Esophagus squamous epithelium (tissue), 5 donors: ENCODE measurements at places on chromosomes 7 and 10.
A peak's percentile ranks its signal among the peaks of the same experiment; 100 is the strongest.

DNA sequence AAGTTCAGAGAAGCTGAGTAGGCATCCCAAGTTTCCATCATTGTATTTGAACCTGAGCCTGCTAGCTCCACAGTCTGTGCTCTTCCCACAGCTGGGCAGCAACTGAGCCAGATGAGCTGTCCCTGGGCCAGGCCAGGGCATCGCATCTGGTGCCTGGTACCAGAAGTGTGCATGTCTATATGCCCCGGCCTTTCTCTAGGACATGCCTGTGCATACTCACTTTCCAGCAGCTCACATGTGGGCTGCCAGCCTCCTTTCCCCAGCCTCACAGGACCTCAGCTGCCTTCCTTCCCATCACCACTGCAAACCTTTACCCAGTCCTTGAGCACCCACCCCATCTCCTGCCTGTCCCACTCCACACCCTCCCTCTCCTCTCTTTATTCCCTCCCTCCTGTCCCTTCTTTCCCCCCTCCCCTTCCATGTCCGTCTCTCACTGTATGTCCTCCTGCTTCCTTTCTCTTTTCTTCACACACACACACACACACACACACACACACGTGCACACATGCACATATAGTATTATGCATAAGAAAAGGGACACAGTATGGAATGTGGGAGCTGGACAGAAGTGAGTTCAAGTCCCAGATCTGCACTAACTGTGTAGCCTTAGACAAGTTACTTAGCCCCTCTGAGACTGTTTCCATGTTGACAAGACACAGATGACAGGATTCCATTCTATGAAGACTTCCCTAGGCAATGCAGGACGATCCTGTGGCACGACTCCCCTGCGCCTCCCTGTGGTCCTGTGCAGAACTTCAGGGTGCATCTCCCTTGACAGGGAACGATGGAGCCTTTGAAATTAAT, 10.9 kb downstream of the CDHR1 start:
- H3K27me3 ChIP-seq, result no peaks in the 10 kb centered on the region
- no peaks in the 10 kb centered on the region for H3K36me3 ChIP-seq
- no peaks in the 10 kb centered on the region for H3K4me1 ChIP-seq
- no peak overlapping the region for H3K27ac ChIP-seq

GRCh38 chr10:93993782-93994437, at the start of gene PLCE1:
TSS of gene PLCE1 (plus strand) at chr10:93993931. CDS start at chr10:94031047, 37,116 bp downstream.
- H3K4me1 ChIP-seq, result peaks cover 2% of the 10 kb centered on the region
- no peaks in the 10 kb centered on the region for H3K36me3 ChIP-seq

DNA sequence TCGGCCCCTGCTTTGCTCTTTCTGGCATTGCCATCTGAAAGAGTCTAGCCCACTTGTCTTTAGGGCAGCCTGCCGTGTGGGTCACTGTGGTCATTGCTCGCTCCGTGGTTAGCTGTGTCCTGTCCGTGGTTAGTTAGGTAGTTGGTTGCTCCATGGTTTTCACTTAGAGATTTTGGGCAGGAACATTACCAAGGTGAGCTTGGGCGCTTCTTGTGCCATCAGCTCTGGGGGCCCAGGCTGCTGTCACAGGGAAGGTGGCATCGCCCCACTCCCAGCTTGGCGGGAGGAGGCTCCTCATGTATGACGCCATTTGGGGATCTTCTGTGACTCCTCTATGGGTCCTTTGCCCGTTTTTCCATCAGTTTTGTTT, 53.1 kb downstream of the INPP5A start:
- DNase-seq, result no peak
- H3K27ac ChIP-seq, result peak overlapping the region; percentile 73
- no peaks in the 10 kb centered on the region for H3K36me3 ChIP-seq

DNA sequence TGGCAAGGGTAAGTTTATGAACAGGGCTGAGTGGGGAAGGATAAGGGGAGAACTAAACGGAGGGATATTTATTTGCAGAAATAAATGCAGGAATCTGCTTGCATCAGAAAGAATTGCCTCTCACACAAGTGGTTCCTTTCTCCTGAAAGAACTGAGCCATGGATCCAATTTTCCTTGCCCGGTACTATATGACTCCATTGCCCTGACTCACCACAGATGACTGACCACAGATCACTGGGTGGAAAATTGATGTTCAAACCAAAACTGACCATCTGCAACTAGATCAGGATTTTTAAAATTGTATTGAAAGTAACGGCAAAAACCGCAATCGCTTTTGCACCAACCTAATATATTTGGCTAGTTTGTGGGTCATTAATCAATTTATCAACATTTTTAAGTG, 6.2 kb upstream of the MACC1 start:
- H3K4me3 ChIP-seq, result no peak overlapping the region
- no peak for DNase-seq
- no peak overlapping the region for H3K27ac ChIP-seq
- H3K27me3 ChIP-seq, result no peaks in the 10 kb centered on the region
- peaks cover 8% of the 10 kb centered on the region for H3K4me1 ChIP-seq

GRCh38 chr7:43553999-43554398, 28.9 kb upstream of the STK17A start:
- DNase-seq, result no peak
- no peaks in the 10 kb centered on the region for H3K4me1 ChIP-seq
- H3K4me3 ChIP-seq, result no peak overlapping the region
- no peaks in the 10 kb centered on the region for H3K27me3 ChIP-seq

DNA sequence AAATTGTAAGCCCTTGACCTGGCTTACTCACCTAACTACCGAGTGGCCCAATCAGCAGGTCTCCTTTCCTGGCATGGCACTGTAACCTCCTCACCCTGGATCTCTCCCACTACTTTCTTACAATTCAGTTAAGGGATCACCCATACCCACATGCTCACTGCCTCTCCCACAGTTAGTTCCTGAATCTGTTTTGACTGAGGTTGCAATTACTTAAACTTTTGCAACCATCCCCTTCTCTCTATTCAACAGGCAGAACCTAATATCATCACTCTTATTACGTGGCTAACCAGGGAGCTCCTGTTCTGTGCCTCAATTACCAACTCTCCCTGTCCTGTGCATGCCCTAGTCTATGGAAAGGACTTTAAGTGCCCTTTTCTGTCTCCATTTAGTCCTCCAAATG, 84.2 kb upstream of the IKZF1 start:
- H3K4me3 ChIP-seq, result no peak overlapping the region
- no peaks in the 10 kb centered on the region for H3K27me3 ChIP-seq
- no peak for DNase-seq
- no peak overlapping the region for H3K27ac ChIP-seq
- no peaks in the 10 kb centered on the region for H3K36me3 ChIP-seq

DNA sequence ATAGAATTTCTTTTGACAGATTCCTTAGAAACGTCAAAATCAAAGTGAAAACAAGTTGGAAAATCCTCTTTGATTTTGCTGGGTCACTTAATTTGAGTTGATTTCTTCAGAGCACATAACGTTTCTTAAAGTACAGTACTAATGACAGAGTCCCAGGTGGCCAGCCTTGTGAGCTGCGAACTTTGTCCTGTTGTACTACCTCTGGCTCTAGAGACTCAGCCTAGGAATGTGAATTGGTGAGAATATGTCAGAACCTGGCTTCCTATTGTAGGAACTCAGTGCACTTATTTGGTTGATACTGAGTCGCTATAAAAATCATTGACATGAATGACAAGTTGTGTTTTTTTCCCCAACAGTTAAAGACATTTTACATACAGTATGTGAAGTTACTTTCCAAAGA, 20.2 kb downstream of the SDK1 start:
- H3K4me1 ChIP-seq, result no peaks in the 10 kb centered on the region
- no peak for DNase-seq
- H3K36me3 ChIP-seq, result no peaks in the 10 kb centered on the region
- H3K4me3 ChIP-seq, result no peak overlapping the region
- H3K27ac ChIP-seq, result no peak overlapping the region

- no peak overlapping the region for H3K27ac ChIP-seq
- no peaks in the 10 kb centered on the region for H3K27me3 ChIP-seq
- H3K4me3 ChIP-seq, result no peak overlapping the region
- DNase-seq, result no peak
- H3K36me3 ChIP-seq, result no peaks in the 10 kb centered on the region
- no peaks in the 10 kb centered on the region for H3K4me1 ChIP-seq
Observed at GRCh38 chr10:120788771-120789170, 62.4 kb upstream of the WDR11 start.

- no peaks in the 10 kb centered on the region for H3K27me3 ChIP-seq
- H3K4me1 ChIP-seq, result peaks cover 25% of the 10 kb centered on the region
- H3K27ac ChIP-seq, result peak overlapping the region; percentile 65
- H3K36me3 ChIP-seq, result no peaks in the 10 kb centered on the region
- H3K4me3 ChIP-seq, result no peak overlapping the region
Observed at GRCh38 chr7:55552320-55553023, 19.8 kb downstream of the VOPP1 start.

GRCh38 chr7:115965236-115965635, 65.3 kb downstream of the TFEC start:
- H3K4me1 ChIP-seq, result no peaks in the 10 kb centered on the region
- H3K4me3 ChIP-seq, result no peak overlapping the region
- no peaks in the 10 kb centered on the region for H3K27me3 ChIP-seq
- H3K36me3 ChIP-seq, result no peaks in the 10 kb centered on the region
- DNase-seq, result no peak

- H3K27ac ChIP-seq, result no peak overlapping the region
- H3K4me1 ChIP-seq, result peaks cover 2% of the 10 kb centered on the region
- H3K4me3 ChIP-seq, result no peak overlapping the region
- no peaks in the 10 kb centered on the region for H3K36me3 ChIP-seq
- H3K27me3 ChIP-seq, result no peaks in the 10 kb centered on the region
Observed at GRCh38 chr10:93991596-93992284, 2.0 kb upstream of the PLCE1 start.

- DNase-seq, result no peak
- no peak overlapping the region for H3K27ac ChIP-seq
- no peaks in the 10 kb centered on the region for H3K27me3 ChIP-seq
- no peak overlapping the region for H3K4me3 ChIP-seq
- no peaks in the 10 kb centered on the region for H3K36me3 ChIP-seq
- no peaks in the 10 kb centered on the region for H3K4me1 ChIP-seq
Observed at GRCh38 chr7:96495751-96496216, 173.9 kb upstream of the SLC25A13 start.

- DNase-seq, result no peak
- H3K4me3 ChIP-seq, result no peak overlapping the region
- H3K27me3 ChIP-seq, result no peaks in the 10 kb centered on the region
- H3K27ac ChIP-seq, result no peak overlapping the region
- no peaks in the 10 kb centered on the region for H3K4me1 ChIP-seq
- H3K36me3 ChIP-seq, result no peaks in the 10 kb centered on the region
Observed at GRCh38 chr7:103996017-103996551, 6.6 kb upstream of the RELN start.

DNA sequence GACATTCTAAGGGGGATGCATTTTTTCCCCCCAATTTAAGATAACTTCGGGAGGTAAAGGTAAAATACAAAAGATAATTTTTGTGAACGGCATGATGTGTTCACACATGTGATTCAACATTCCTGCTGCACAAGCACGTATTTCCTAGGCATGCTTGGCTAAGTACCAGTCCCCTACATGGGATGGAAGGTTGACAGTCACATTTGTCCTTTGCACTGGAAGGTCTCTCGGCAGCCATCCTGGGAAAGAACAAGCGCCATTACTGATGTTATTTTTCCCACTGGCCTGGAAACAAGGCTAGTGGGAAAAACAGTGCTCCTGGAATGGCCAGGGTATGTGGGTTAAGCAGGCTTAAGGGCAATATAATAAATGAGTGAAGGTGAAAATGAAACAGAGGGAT, 276.2 kb upstream of the AOAH start:
- no peaks in the 10 kb centered on the region for H3K36me3 ChIP-seq
- no peaks in the 10 kb centered on the region for H3K27me3 ChIP-seq
- H3K4me1 ChIP-seq, result no peaks in the 10 kb centered on the region
- no peak overlapping the region for H3K27ac ChIP-seq
- no peak for DNase-seq

DNA sequence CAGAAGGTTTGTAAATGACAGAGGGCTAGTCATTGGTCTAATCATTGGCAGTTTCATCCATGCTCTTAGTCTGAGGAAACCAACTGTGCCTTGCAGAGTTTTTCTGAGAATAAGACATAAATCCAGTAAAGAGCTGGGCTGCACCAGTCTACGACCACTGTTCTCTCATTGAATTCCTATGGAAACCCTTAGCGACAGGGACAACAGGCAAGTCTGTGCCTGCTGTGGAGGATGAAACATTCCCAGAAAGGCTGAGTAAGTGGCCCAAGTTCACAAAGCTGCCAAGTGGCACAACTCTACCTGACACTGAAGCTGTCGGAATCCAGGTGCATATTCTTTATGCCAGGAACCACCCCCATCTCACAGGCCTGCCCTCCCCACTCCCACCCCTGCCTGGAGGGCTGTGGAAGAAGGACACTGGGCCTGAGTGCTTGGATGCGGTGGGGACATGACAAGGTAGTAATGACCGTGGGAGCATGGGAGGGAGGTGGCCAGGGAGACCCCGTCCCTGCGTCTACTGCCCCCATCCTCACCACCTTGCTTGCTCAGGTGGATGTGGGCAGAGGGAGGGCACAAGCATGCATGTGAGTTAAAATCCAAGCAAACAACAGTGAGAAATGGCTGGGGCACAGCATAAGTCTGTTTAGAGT, 58.0 kb downstream of the VSTM4 start:
- no peak for DNase-seq
- no peaks in the 10 kb centered on the region for H3K27me3 ChIP-seq
- H3K36me3 ChIP-seq, result no peaks in the 10 kb centered on the region

- DNase-seq, result no peak
- no peak overlapping the region for H3K4me3 ChIP-seq
- no peaks in the 10 kb centered on the region for H3K4me1 ChIP-seq
- no peaks in the 10 kb centered on the region for H3K36me3 ChIP-seq
- no peak overlapping the region for H3K27ac ChIP-seq
- H3K27me3 ChIP-seq, result no peaks in the 10 kb centered on the region
Observed at GRCh38 chr10:131744346-131744745, 156.5 kb upstream of the PPP2R2D start.

DNA sequence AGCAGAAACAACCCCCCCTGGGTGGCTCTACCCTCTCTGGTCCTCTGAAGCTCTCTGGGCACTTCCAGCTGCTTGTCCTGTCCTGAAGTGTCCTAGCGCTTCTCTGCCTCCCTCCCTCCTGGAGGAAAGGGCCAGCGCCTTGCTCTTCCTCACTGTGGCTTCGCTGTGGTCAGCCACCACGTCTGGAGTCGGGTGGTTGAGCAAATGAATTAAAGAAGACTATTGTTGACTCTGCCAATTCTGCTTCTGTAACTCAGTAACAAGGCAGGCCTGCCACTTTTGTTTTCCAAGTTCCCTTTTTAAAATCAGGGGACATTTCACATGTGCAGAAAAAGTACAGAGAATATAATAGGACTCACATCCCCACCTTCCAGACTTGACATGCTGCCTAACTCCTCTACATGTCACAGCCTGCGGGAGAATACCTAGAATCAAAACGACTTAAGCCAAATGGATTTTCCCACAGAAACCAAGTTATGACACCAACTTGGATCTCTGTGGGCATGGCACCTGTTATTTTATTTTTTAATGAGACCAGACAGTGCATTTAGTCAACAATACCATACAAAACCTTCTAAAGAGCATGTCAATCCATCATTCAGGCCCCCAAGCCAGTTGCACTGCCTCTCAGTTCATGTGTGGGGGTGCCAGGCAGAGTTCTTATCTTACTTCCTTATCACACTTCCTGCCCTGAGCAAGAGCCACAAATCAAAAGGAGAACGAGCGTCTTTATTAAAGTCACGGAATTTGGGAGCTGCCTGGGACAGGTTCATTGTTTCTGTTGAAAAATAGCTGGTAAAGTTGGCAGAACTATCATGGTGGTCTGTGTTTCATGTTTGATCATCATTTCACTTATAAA, 6.8 kb downstream of the FFAR4 start:
- H3K4me3 ChIP-seq, result no peak overlapping the region
- no peak overlapping the region for H3K27ac ChIP-seq
- no peak for DNase-seq
- H3K4me1 ChIP-seq, result peaks cover 22% of the 10 kb centered on the region
- no peaks in the 10 kb centered on the region for H3K36me3 ChIP-seq
- no peaks in the 10 kb centered on the region for H3K27me3 ChIP-seq

- no peak for DNase-seq
- peaks cover 12% of the 10 kb centered on the region for H3K4me1 ChIP-seq
- no peaks in the 10 kb centered on the region for H3K36me3 ChIP-seq
- H3K4me3 ChIP-seq, result no peak overlapping the region
- no peaks in the 10 kb centered on the region for H3K27me3 ChIP-seq
Observed at GRCh38 chr10:72821606-72822005, 71.9 kb upstream of the OIT3 start.
